Adrenal gland (tissue), 19 donors: ENCODE measurements at places on chromosomes 2 and 18. TPM values are rescaled to one million over a fixed set of nuclear protein-coding genes. Genes with fewer than 3 reads are reported as not detected.

CBLN2 gene
- total RNA-seq = not detected

- DNase-seq = no peak
- no peaks in the 10 kb centered on the region for H3K27me3 ChIP-seq
- H3K4me1 ChIP-seq = peaks cover 53% of the 10 kb centered on the region
These were observed 3.7 kb downstream of the ZFP36L2 start for GRCh38 chr2:43222475-43223309.

GRCh38 chr2:136125236-136125635 is 7.3 kb upstream of the CXCR4 start:
- no peaks in the 10 kb centered on the region for H3K36me3 ChIP-seq
- no peaks in the 10 kb centered on the region for H3K27me3 ChIP-seq

SNRPD1 gene
- 5.1 TPM for total RNA-seq

GRCh38 chr2:118091140-118091478 is 2.8 kb downstream of the INSIG2 start:
- H3K4me3 ChIP-seq = no peak overlapping the region
- no peaks in the 10 kb centered on the region for H3K36me3 ChIP-seq
- no peak overlapping the region for H3K27ac ChIP-seq
- H3K27me3 ChIP-seq = no peaks in the 10 kb centered on the region
- H3K4me1 ChIP-seq = peaks cover 14% of the 10 kb centered on the region

ADCYAP1 gene
- total RNA-seq = 0.69 TPM

MALT1 gene
- 9.1 TPM for total RNA-seq

- no peaks in the 10 kb centered on the region for H3K27me3 ChIP-seq
- H3K36me3 ChIP-seq = no peaks in the 10 kb centered on the region
- DNase-seq = no peak
- H3K4me1 ChIP-seq = no peaks in the 10 kb centered on the region
- H3K27ac ChIP-seq = no peak overlapping the region
These were observed 61.8 kb downstream of the TBC1D8 start for GRCh38 chr2:101089419-101089818.

DNA sequence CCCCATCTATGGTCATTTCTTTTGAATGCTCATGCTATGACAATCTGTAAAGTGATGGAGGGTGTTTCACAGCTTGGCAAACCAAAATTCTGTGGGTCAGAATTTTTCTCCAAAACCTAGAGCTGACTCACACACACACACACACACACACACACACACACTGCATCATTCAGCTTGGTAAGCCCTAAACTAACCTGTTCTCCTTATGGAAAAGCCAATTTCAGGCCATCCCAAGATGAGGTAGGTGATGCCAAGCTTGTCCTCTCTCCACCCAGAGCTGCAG is 45.0 kb upstream of the NRP2 start:
- H3K27me3 ChIP-seq = no peaks in the 10 kb centered on the region
- no peaks in the 10 kb centered on the region for H3K36me3 ChIP-seq
- H3K4me1 ChIP-seq = no peaks in the 10 kb centered on the region
- no peak overlapping the region for H3K4me3 ChIP-seq

GRCh38 chr18:2948038-2948437 is 64.9 kb downstream of the LPIN2 start:
- no peak overlapping the region for H3K4me3 ChIP-seq
- H3K36me3 ChIP-seq = no peaks in the 10 kb centered on the region
- H3K4me1 ChIP-seq = no peaks in the 10 kb centered on the region
- no peaks in the 10 kb centered on the region for H3K27me3 ChIP-seq

GRCh38 chr2:142980246-142981068 is 103.0 kb downstream of the KYNU start:
- no peaks in the 10 kb centered on the region for H3K27me3 ChIP-seq
- no peak overlapping the region for H3K4me3 ChIP-seq
- H3K4me1 ChIP-seq = no peaks in the 10 kb centered on the region
- no peaks in the 10 kb centered on the region for H3K36me3 ChIP-seq
- no peak for DNase-seq
- no peak overlapping the region for H3K27ac ChIP-seq

LCT gene
- not detected for total RNA-seq

DNA sequence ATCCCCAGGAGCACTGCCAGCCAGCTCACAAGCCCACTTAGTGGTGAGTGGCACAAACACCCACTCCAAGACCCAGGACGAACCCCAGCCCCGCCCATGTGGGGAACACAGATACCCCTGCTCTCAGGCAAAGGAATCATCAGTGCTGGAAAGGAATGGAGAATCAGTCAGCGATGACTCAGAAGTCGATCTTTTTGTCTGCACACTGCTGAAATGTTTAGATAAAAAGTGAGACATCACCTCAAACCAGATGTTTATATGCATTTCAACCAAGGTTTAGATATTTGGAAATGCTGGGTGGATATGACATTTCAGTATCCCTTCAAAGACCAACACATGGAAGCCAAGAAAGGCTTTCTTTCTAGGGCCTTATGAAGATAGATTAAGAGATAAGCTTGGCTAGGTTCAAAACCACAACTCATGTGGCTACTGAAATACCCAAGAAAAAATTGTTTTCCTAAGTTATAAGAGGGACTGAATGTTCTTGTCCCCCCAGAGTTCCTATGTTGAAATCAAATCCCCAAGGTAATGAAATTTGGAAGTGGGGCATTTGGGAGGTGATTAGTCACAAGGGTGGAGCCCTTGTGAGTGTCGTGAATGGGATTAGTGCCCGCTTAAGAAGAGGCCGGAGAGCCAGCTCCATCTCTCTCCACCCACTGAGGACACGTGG is 43.7 kb downstream of the POU3F3 start:
- no peaks in the 10 kb centered on the region for H3K4me1 ChIP-seq
- no peaks in the 10 kb centered on the region for H3K36me3 ChIP-seq

- H3K4me1 ChIP-seq = peaks cover 43% of the 10 kb centered on the region
- H3K4me3 ChIP-seq = no peak overlapping the region
- H3K36me3 ChIP-seq = peaks cover 25% of the 10 kb centered on the region
- DNase-seq = no peak
- H3K27me3 ChIP-seq = no peaks in the 10 kb centered on the region
- no peak overlapping the region for H3K27ac ChIP-seq
These were observed 9.3 kb downstream of the SF3B1 start for GRCh38 chr2:197425550-197425949.

HTR2B gene
- 16.6 TPM for total RNA-seq

OSBPL6 gene
- total RNA-seq = 0.46 TPM

DNA sequence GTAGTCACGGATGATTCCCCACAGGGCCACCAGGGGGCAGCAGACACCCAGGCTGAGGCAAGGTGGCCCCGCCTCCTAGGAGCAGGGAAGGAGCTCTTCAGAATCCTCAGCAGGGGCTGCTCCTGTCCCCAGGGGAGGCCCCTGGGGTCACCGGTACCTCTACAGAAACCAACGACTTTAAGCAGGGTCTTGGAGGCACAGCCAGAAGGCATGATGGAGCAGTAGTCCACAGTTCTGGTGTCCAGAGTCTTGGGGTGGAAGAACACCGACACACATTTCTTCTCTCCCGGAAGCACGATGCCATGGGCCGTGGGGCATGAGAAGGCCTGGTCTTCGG is 11.5 kb downstream of the CFAP65 start:
- peak; percentile 90 for DNase-seq
- no peaks in the 10 kb centered on the region for H3K4me1 ChIP-seq
- peaks cover 9% of the 10 kb centered on the region for H3K27me3 ChIP-seq
- no peak overlapping the region for H3K27ac ChIP-seq
- no peaks in the 10 kb centered on the region for H3K36me3 ChIP-seq

GRCh38 chr2:132542953-132543569 is 126.5 kb downstream of the GPR39 start:
- no peak overlapping the region for H3K4me3 ChIP-seq
- no peaks in the 10 kb centered on the region for H3K27me3 ChIP-seq
- no peak overlapping the region for H3K27ac ChIP-seq
- DNase-seq = no peak
- no peaks in the 10 kb centered on the region for H3K4me1 ChIP-seq

ZC3H8 gene
- 13.2 TPM for total RNA-seq

ABCG8 gene
- not detected for total RNA-seq

C2orf80 gene
- not detected for total RNA-seq

- H3K4me3 ChIP-seq = no peak overlapping the region
- no peaks in the 10 kb centered on the region for H3K36me3 ChIP-seq
- H3K27ac ChIP-seq = no peak overlapping the region
- no peaks in the 10 kb centered on the region for H3K27me3 ChIP-seq
- H3K4me1 ChIP-seq = no peaks in the 10 kb centered on the region
- no peak for DNase-seq
These were observed 109.9 kb downstream of the DPP4 start for GRCh38 chr2:161964160-161964559.

OTOF gene
- total RNA-seq = 0.18 TPM

DNA sequence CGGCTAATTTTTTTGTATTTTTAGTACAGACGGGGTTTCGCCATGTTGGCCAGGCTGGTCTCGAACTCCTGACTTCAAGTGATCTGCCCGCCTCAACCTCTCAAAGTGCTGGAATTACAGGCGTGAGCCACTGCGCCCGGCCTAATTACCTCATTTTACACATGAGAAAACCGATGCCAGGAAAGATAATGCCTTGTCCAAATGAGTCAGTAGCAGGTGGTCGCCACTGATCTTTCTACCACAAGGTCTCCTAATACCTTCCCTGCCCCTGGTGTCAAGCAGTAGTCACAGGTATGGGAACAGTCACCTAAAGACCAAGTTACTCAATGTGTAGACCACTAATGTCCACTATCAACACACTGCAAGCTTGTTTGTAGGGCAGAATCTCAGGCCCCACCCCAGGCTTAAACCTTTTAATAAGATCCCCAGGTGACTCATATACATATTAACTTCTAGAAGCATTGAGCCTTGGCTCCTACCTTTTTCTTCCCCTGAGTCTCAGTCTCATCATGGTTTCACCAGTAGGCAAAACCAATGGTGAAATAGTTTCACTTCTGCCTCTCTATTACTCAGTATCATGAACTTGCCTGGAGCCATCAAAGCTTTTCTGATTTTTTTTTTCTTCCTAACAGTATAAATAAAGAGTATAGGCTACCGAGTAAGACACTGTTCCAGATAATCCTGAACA is 6.9 kb upstream of the EPB41L5 start:
- H3K4me1 ChIP-seq = no peaks in the 10 kb centered on the region
- H3K27me3 ChIP-seq = no peaks in the 10 kb centered on the region
- no peak overlapping the region for H3K27ac ChIP-seq
- DNase-seq = no peak
- no peaks in the 10 kb centered on the region for H3K36me3 ChIP-seq

- no peak overlapping the region for H3K27ac ChIP-seq
- H3K4me1 ChIP-seq = no peaks in the 10 kb centered on the region
- no peaks in the 10 kb centered on the region for H3K36me3 ChIP-seq
- H3K4me3 ChIP-seq = no peak overlapping the region
These were observed 2.8 kb upstream of the GPR55 start for GRCh38 chr2:230927711-230928341.

GRCh38 chr18:3623769-3624545 is 174.0 kb downstream of the TGIF1 start:
- DNase-seq = peak; percentile 89
- peaks cover 33% of the 10 kb centered on the region for H3K4me1 ChIP-seq
- no peaks in the 10 kb centered on the region for H3K36me3 ChIP-seq
- no peak overlapping the region for H3K4me3 ChIP-seq

- no peak overlapping the region for H3K27ac ChIP-seq
- H3K27me3 ChIP-seq = no peaks in the 10 kb centered on the region
- no peaks in the 10 kb centered on the region for H3K36me3 ChIP-seq
- H3K4me3 ChIP-seq = no peak overlapping the region
- no peak for DNase-seq
- no peaks in the 10 kb centered on the region for H3K4me1 ChIP-seq
These were observed 43.9 kb upstream of the CSRNP3 start for GRCh38 chr2:165425556-165425955.

GRCh38 chr2:221994926-221995325 is 303.9 kb downstream of the PAX3 start:
- H3K4me3 ChIP-seq = no peak overlapping the region
- DNase-seq = no peak
- no peaks in the 10 kb centered on the region for H3K36me3 ChIP-seq
- no peaks in the 10 kb centered on the region for H3K27me3 ChIP-seq
- no peak overlapping the region for H3K27ac ChIP-seq

DNA sequence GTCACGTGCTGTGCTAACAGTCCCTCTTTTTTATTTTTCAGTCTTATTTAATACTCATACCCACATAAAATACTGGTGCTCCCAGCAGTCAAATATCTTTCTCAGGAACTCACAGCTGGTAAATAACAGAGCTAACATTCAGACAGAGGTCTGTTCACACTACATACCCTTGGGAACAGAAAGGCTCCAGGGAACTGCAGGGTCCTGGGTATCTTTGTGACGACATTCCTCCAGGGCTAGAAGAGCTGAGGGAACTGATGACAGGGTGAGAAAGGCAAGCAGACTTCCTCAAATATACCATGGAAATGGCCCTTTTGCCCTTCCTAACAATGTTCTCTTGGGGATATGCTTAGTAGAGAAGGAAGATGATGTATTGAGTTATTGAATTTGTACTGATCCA is 19.3 kb downstream of the PDE6D start:
- no peak overlapping the region for H3K4me3 ChIP-seq
- no peaks in the 10 kb centered on the region for H3K4me1 ChIP-seq
- H3K36me3 ChIP-seq = no peaks in the 10 kb centered on the region
- no peak for DNase-seq

DNA sequence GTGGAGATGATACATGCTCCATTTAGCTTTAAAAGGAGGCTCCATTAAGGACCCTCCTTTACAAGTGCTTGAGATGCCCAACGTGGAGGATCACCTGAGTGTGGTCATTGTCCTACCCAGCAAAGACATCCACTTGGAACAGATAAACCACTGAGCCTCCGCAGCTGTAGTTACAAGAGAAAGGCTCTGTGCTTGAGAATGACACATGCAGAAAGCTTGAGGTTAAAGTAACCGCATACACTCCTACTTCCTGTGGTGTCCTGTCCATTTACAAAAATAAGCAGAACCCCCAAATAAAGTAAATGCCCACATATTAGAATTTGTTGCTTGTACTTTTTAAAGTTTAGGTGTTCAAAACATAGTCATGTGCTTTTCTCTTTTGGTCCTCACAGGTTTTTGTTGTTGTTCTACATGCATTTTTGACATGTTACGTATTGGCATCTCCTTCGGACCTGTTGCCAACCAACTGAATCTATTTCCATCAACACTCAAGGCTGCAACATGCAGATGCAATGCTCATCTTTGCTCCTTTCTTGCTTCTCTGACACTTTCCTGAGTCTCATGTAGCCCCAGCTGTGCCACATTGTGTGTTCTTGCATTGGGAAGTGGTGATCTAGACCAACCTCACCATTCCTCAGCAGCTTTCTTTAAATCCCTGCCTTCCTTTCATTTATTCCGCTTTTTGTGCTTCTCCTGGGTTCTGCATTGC is 56.0 kb downstream of the SERPINB7 start:
- no peaks in the 10 kb centered on the region for H3K27me3 ChIP-seq
- DNase-seq = no peak
- H3K27ac ChIP-seq = no peak overlapping the region

CRYBA2 gene
- total RNA-seq = 0.39 TPM

CKAP2L gene
- total RNA-seq = 1.1 TPM

DNA sequence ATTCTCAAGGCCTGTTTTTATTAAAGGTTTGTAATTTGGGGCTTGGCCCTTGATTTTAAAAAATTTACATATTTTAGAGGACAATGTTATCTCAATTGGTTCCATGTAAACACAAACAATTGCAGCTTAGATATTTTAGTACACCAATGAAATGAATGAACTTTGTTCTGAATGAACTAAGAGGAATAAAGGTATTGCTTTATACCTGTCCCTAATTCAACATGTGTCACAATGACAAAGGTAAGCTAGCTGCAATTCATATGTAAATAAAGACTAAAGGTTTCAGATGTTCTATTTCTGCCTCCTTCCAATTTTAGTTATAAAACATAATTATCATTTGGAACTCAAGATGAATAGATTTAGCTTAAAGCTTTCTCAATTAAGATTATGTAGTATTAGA is 11.4 kb downstream of the HOXD1 start:
- H3K36me3 ChIP-seq = no peaks in the 10 kb centered on the region
- no peak overlapping the region for H3K27ac ChIP-seq
- H3K27me3 ChIP-seq = peaks cover 5% of the 10 kb centered on the region
- no peaks in the 10 kb centered on the region for H3K4me1 ChIP-seq
- H3K4me3 ChIP-seq = no peak overlapping the region
